H54 (cell line): ENCODE measurements at places on chromosomes 7 and 10.
A peak's percentile ranks its signal among the peaks of the same experiment; 100 is the strongest.

DNA sequence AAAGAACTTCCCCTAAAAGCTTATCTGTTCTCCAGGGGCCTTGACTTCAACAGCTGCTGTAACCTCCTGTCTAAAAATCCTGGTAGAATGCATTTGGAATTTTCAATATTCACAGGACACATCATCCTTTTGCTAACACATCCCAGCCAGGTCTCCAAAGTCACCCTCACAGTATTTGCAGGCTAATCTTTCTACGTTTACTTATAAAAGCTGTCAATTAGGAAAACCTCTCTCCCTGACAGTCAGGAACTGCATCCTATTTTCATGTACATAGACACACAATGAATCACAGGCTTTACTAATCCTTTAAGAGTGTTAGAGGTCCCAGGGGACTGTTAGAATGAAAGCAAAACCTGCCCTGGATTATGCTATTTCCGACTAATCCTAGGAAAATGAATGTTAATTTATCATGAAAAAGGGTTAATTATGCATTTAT is 102.2 kb downstream of the GFRA1 start:
- DNase-seq: no peak

DNA sequence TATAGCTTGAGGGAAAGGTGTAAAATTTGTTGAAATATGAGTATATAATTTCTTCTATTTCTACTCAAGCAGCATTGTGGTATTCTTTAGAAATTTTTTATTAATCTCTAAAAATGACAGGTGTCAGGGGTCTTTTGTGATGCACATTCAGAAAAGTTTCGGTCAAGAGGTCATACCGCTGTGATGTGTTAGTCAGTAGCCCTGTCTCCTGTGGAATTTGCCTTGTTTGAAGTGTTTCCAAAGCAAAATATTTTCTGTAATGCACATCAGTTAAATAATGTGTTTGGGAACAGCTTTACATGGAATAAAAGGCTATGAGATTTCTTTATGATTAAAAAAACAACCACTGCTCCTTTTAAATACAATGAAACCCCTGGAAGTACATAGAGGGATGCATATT is 35.8 kb downstream of the FOXP2 start:
- no peak for DNase-seq

- no peak for DNase-seq
These were observed 48.4 kb upstream of the ITGB1 start for GRCh38 chr10:33006342-33006887.

GRCh38 chr10:125127110-125127509 is 33.3 kb downstream of the CTBP2 start:
- DNase-seq: no peak

DNA sequence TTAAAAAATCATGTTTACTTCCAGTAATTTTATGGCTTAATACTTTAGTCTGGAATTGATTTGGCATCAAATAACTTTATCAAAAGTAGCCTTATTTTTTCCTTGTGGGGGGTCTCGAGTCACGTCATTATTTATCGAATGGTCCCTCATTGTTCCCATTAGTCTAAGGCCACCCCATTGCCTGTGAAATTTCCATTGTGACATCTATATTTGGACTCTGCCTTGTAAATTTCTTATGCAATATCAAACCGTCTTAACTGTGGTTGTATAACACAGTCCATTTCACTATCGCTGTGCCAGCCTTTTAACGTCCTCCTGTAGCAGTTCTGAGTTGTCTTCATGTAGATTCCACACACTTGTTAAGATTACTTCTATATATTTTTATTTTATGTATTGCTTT is 103.9 kb upstream of the RET start:
- DNase-seq: no peak

GRCh38 chr7:2354939-2355704 is 495 bp downstream of the EIF3B start:
- peak; percentile 52 for DNase-seq

- no peak for DNase-seq
These were observed 508.3 kb downstream of the SORCS3 start for GRCh38 chr10:105149371-105149891.

DNA sequence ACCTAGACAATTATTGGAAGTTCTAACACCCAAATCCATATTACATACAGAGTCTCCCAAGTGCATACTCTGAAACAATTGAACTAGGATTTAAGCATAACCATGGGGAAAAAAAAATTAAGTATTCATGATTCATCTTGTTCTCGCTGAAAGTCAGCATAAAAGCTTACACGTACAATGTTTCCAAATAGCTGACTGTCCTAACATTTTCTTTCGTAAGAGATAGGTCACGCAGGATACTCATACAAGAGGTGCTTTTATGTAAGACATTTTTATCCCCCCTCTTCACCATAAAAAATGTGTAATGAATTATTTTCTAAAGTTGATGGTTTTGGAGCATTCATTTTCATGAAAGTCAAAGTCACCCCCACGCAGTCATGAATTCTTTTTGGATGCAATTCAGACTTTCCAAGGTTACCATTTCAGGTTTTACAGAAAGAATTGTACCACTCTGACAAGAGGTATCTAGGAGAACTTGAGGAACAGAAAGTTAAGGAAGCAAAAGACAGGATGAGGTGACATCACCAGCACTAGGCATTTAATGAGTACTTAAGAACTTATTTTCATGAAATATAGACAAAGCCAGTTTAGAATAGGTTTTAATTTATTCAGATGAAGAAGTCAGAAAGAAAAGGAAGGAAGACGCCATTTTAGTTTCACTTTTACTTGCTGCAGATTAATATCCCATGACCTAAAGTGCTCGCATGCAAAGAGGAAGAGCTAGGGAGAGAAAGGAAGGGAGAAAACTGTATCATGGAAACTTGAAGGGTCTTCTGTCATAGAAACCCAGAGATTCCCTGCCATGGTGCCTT is 55.8 kb downstream of the TMEM26 start:
- DNase-seq: no peak

- no peak for DNase-seq
These were observed 173.1 kb downstream of the PARD3 start for GRCh38 chr10:34641913-34642558.

DNA sequence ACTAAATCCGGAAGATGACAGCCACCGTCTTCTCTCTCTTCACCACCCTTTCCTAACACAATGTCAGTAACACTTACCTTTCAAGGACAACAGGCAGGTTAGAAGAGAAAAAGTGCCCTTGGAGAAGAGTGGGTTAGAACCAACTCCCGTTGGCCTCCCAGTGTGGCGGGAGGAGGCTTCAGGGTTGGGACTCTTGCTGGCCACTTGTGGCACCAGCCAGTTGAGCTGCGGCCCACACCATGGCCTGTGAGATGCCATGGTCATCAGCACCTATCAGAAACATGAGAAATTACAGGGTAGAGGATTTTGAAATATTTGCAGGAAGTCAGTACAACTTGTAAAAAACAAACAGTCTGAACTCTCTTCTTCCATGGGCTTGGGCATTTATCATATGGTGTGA is 93.8 kb downstream of the MKI67 start:
- no peak for DNase-seq

DNA sequence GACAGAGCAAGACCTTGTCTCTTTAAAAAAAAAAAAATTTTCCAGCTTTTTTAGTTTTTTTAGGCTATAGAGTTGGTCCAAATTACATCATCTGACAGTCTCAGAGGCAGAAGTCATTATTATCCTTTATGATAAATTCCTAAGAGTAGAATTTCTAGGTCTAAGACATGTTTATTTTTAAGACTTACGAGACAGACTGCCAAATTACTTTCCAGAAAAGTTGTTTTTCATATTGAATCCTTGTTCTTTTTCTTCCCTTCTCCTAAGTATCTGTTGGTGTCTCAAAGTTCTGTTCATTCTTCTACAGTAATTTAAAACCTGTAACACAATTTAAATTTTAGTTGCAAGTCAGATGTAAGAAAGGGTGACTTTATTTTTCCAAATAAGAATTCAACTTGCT is 421.4 kb downstream of the GALNT17 start:
- no peak for DNase-seq

DNA sequence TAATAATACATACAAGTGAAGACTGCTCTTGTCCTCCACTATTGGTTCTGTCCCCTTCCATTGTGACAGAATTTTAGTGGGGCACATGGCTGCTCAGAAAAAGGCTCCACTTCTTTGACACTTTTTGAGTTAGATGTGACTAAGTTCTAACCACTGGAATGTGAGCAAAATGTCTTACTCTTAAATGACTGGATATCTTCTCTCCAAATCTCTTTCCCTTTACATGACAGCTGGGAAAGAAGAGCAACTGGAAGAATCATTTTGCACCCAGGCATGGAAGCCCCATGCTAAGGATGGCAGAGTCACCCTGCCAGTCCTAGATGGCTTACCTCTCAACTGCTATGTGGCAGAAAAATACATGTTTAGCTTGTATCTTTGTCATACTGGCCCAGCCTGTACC is 97.7 kb downstream of the CACNA2D1 start:
- DNase-seq: no peak

DNA sequence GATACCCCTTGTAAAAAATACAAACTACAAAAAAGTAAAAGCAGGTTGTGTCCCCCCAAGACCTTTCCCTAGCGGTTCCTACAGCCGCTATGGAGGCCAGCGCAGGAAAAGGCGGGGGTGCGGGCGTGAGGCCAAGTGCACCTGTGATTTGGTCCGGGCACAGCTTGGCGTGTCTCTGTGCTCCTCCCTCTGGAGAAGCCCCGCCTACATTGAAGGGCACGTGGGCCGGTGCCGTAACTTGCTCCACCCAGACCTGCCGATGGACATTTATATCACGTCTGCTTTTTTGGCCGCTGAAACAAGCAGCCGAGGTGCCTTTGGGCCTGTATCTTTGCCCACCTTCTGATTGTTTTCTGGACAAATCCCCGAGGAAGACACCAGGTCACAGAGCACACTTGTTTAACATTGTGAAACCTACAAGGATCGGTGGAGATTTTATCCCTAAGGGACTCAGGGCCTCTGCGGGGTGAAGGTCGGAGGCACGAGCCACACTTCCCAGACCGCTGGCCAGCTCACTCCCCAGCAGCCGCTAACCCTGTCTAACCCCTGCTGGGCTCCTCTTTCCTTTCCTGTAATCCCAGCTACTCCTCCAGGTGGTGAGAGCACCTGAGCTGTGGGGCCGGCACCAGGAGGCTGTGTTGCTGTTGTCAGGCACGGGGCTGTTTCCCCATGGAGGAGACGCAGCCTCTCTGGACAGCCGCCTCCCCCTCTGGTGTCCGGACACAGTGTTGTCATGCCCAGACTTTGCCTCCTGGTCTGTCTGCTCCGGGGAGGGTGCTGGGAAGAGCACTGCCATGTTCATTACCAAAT is 18.8 kb upstream of the INPP5A start:
- no peak for DNase-seq

- peak; percentile 84 for DNase-seq
These were observed 2.8 kb upstream of the BCL7B start for GRCh38 chr7:73560109-73560835.

DNA sequence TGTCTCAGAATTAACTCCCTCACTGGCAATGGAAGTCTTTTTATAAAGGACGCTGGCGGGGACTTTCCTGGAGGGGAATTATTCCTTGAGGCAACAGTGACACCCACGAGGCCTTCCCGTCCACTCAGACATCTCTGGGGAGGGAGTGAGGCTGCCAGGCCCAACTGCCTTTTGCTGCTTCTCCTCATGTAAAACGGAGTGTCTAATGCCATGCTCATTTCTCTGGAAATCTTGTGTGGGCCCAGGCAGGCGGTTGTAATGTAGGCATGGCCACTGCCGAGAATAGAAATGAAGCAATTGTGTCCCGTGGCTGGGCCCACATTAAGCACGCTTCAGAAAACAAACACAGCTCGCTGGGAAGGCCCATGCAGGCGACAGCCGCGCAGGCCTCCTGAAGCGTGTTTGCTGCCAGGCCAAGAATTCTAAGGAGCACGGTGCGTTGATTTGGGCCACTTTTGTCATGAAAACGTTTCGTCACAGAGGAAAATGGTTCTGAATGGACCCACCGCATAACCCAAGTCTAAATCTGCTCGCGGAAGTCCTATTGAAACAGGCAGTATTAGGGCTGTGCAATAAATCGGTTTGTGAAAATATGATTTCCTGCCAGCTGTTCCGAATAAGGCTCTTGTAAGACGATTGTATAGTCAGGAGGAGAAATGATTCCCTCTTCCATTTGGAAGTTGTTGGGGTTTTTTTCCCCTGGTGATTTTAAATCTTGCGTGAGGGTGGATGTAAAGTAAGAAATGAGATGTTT is 104.2 kb upstream of the CHST15 start:
- DNase-seq: no peak

- DNase-seq: peak; percentile 38
These were observed 42.7 kb downstream of the SPDYE5 start for GRCh38 chr7:75534727-75535307.

DNA sequence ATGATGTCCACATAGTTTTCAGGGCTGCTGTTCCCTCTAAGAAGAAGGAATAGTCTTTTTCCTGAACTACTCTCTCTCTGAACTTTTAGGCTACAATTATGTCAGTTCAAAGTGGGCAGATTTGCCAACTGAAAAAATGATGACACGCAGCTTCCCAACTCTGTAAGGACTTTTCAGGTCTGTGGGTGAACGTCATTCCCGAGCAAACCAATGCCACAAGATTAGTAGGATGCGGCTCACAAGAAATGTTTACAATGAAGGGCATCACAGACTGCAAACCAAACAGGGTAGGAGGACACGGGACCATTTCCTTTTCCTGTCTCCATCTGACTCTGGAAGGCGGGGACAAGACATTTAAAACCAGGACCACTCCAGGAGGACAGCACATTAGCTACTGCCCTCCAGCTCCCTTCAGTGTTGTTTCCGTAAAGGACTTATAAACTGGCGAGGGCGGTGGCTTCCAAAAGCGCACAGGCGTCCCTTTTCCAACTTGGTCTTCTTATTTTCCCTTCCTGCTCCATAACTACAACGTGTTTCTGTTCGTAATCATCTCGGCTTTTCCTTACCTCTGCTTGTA is 539 bp upstream of the MKLN1 start:
- peak; percentile 48 for DNase-seq

DNA sequence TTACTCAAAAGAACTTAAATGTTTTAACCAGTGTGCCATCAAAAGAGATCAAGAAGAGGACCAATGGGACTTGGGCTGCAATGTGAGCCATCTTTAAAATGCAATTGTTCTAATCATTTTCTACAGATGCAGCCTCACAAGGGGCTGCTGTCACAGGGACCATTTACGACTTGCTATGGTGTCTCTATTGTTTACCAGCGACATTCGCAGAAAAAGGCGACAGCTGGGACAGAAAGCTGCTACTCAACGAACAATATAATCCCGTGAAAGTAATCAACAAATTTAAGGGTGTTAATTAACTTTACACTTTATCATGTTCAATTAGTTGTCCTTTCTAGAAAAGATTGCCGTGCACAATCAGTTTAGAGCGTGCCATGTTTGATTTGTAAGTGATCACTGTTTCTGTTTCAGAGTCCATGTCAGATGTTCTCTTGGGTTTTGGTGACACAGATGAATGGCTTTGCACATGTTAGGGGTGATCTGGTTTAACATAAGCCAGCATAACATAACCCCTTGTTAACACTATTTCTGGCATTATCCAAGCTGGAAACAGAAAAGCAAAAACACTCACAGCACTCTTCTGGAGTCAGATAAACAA is 110.8 kb downstream of the HIBADH start:
- DNase-seq: no peak
